ENCODE measurements at places on chromosomes 11 and 22. TPM values are rescaled to one million over a fixed set of nuclear protein-coding genes. Genes with fewer than 3 reads are reported as not detected.

DNA sequence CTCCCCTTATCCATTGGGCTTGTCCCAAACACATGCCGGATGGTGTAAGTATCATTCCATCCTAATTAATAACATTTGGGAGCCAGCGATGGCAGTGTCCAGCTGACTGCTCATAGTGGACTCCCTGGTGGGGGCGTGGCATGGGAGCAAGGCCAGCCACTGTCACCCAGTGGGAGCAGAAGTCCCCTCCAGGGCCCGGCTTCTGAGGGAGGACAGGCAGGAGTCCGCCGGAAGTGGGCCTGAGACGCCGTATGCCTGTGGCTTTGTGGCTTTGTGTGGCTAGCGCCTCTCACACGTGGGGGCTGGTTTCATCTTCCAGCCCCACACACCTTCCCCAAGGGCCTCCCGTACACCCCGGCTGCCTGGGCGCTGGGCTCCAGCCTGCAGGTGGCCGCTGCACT, 124.5 kb downstream of the KCNQ1 start:
- no peak for DNase-seq

GRCh38 chr11:47987781-47988180, 7.4 kb downstream of the PTPRJ start:
- peak; percentile 58 for DNase-seq

DNA sequence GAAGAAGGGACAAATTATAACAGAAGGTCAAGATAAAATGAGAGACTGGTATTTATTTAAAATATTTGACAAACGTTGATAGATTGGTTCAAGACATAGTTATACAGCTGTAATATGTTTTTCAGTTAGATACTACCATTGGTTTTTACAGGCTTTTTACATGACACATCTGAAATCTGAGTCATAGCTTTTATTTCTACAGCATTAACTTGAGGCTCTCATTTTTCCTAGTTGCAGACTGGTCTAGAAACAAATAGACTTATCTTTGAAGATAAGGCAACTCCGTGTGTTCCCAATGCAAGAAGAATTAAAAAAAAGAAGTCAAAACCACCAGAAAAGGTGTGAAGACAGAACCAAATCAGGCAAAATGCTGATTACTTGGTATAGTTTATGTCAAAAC, 31.3 kb downstream of the CEP57 start:
- DNase-seq = no peak

DNA sequence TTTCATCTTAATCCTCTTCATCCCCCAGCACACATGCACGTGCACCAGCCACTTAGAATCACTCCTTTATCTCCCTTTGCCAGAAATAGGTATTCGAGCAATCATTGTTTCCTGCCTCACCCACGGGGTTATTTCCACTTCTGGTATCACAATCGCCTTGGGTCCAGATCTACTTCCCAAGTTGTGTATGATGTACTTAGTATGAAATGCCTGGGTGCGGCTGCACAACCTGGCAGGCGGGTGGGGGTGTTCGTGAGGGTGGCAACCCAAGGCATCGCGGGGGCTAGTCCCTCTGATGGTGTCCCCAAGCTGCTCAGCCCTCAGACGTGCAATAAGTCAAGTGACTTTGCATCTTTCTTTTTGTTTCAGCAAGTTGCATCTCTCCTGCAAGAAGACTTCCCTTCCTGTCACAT, 475.6 kb downstream of the MIAT start:
- DNase-seq = no peak

DNA sequence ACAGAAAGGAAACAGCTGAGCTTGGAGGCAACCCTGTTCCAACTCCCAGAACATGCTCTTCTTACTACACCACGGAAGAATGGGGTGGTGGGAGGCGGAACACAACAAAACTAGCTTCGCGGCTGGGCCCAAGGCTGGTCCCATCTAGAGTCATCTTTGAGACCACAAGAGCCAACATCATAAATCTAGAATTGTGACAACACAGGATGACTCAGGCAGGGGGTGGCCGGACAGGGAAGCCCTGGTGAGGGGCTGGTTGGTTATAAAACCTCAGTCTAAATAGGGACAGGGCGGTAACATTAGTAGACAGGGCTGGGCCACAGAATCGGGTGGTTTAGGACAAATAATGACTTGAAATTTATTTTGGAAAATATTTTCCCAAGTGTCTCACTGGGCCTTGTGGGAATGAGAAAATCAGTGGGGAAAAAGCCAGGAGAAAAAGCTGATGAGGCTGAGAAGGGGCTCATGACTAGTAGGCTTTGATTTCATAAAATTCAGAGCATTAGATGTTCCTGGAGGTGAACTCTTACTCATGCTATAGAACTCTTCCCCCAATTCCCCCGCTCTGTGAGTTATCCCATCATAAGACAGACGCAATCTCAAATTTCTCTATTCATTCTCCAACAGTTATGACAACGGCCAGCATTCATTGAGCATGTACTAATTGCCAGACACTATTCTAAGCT, 151.8 kb upstream of the TIMP3 start:
- DNase-seq = no peak

DNA sequence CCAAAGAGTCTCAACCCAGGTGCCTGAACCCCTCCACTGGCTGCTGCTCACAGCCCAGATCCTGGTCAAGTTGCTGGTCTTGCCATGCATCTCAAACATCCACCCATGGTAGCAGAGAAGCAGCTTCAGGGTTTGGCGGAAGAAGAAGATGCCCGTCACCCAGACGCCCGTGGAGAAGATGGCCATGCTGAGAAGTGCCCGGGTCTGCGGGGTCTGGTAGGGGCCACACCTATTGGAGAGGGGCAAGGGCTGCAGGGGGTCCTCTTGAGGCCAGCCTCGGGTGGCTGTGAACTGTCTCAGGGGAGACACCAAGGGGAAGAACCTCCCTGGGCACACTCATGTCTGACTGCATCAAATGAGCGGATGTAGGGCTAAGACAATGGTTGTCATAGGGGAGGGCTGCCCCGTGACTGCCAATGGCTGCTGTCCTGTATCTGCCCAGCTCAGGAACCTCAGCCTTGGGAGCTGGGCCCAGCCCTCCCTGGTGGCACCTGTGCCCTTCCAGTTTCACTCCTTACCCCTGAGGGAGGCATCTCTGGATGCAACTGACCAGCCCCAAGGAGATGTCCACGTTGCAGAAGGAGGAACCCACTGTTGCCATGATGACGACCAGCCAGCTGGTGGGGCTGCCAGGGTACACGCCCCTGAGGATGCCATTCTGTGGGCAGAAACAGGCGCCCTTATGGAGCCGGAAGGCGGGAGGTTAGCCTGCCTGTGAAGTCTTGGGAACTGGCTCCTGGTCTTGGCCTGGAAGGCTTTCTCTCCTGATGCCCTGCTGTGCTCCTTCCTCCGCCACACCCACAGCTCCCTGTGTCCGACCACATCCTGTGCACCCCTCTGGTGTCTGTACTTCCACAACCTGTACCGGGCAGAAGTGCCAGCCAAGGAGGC, 1.2 kb downstream of the CPT1B start:
- DNase-seq = no peak

Gene ALKBH8
- total RNA-seq = 6.8 TPM

- DNase-seq = no peak
These were observed 10.4 kb upstream of the GRK2 start for GRCh38 chr11:67255864-67256263.

Gene OR51S1
- not detected for total RNA-seq

- no peak for DNase-seq
These were observed 45.3 kb upstream of the ARHGAP32 start for GRCh38 chr11:129237456-129237855.

GRCh38 chr11:81979448-81979847, 754.2 kb downstream of the FAM181B start:
- no peak for DNase-seq

Gene NRXN2
- not detected for total RNA-seq

Gene DCHS1
- total RNA-seq = not detected

DNA sequence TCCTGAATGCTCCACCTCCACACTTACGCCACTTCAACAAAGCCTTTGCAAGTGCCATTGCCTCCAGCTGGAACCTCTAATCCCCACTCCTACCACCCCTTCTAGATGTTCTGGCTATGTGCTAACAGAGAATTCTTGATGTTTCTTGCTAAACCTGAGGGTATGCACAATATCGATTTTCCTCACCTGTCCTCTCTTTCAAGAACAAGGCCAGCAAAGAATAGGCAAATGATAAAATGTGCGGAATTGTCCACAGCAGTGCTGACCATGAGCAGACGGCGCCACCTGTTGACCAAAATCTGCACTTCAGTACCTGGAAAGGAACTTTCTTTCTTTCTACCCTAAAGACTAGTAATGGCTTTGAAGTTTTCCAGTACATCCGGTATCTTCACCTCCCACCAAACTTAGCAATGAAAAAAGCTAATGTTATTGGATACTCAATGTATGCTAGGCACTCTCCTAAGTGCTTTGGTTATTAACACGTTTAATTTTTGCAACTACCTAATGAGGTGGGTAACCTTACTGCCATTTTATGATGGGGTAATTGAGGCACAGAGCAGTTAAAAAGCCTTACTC, 3.4 kb downstream of the TIMM10 start:
- DNase-seq = peak; percentile 81

DNA sequence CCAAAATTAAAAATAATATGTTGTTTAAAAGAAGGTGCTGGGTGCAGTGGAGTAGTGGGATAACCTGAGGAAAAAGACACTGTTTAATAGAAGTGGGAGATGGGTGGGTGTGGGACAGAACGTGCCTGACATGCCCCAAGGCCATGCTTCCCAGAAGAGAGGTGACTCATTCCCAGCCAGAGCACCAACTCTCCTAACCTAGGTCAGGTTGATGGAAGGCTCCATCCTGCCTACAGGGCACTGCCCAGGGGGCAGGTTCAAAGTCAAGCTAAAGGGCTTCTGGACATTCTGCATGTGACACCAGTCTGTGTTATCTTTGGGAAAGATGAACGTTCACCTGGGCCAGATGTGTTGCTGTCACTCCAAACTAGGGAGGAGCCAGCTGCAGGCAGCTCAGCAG, 453.1 kb downstream of the SOX6 start:
- peak; percentile 17 for DNase-seq

- DNase-seq = peak; percentile 26
These were observed 92.0 kb upstream of the KCNQ1OT1 start for GRCh38 chr11:2791521-2792380.

GRCh38 chr11:92846491-92847125, 122.8 kb upstream of the MTNR1B start:
- DNase-seq = no peak

DNA sequence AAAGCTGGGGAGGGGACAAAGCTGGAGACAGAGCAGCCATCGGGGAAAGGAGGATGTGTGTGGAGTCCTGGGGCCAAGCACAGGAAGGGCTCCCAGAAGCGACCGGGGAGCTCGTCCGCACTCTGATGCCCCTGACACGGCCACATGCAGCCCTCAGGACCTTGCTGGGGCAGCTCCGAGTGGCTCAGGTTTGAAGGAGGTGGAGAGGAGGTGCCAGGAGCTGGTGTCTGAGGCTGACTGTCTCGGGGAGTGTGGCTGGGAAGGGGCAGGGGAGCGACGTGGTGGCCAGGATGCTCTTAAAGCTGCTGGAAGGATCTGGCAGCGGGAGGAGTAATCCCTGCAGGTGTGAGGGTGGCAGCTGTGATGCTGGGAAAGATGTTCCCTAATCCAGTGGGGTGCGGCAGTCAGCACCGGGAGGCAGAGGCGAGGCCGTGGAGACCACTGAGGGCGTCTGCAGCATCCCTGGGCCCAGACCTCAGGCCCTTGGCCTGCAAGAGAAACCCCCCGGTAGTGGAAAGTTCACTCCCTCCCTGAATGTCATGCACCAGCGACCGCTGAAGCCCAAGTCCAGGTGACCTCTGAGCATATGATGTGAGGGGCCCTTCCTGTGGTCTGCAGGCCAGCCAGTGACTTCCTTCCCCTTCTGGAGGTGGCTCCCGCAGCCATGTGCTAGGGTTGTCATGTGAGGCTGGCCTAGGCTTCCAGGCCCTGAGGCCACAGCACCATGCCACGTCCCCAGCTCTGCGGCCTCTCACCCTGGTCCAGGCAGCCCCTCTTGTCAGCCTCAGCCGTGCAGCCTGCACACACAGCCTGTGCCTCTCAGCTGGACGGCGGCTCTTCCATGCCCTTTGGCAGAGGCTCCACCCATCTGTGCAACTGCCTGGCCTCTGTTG, 17.2 kb upstream of the CTSD start:
- no peak for DNase-seq

DNA sequence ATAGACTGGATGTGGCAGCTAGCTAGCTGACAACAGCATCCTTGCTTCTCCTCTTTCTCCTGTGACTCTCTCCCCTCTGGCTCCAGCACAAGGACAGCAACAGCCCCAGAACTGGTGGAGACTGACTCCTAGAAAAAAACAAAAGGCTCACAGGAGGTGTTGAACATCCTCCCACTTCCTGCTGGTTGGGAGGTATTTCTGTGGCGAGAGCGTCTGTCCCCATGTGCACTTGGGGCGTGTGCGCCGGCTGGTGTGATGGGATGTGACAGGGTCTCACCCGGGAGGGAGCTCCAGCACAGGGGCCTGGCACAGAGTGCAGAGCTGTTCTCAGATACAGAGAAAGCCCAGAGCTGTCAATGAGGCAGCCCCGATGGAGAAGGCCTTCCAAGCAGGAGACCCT, 107.2 kb upstream of the E2F8 start:
- no peak for DNase-seq

- peak; percentile 61 for DNase-seq
These were observed at the start of gene APBB1 for GRCh38 chr11:6419009-6419631. TSS of gene APBB1 (minus strand) at chr11:6419094. CDS start at chr11:6411347, 7,747 bp downstream.

GRCh38 chr11:32353884-32354283, 81.5 kb downstream of the WT1 start:
- no peak for DNase-seq

GRCh38 chr11:63710476-63711217, 29.3 kb downstream of the RTN3 start:
- no peak for DNase-seq

DNA sequence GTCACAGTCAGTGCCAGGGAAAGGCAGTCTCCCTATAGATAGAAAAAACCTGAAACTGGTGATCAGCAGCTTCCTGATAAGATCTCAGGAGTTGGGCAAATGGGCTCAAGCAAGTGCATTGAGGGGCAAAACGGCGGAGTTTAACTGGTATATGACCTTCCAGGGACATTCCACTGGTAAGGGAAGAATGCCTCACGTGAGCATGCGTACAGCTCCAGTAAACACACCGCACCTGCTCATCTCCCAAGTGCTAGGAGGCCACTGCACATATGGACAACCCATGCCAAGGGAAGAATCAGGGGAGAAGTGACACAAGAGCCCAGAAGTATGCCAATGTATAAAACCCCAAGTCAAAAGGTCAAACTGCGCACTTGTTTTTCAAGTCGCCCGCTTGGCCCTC, 11.6 kb downstream of the HEPHL1 start:
- DNase-seq = no peak

DNA sequence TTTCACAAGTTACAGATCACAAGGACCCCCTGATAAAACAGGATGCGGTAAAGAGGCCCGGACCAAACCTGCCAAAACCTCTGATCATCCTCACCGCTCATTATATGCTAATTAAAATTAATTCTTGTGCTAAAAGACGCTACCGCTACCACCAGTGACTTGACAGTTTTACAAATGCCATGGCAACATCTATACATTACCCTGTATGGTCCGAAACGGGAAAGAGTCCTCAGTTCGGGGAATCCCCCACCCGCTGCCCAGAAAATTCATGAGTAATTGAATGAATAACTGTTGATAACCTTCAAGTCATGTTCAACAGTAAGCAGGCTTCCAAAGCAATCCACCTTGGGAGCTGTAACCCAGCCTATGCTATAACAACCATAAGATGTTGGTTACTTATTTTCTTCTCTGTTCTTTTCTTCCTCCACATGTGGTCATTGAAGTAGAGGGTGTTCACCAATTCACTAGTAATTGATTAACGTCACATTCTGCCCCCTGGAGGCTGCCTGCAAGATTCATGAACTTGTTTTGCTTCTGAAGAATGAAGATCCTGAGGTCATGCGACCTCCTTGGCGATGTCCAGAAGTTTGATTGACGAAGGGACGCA, 20.6 kb downstream of the APOBEC3H start:
- DNase-seq = peak; percentile 81

- no peak for DNase-seq
These were observed 249.3 kb downstream of the KIRREL3 start for GRCh38 chr11:126751242-126751641.
